ENCODE measurements at places on chromosomes 12 and 14.

- H3K36me3 ChIP-seq, result no peaks in the 10 kb centered on the region
- DNase-seq, result no peak
- H3K4me3 ChIP-seq, result no peak overlapping the region
- H3K27ac ChIP-seq, result no peak overlapping the region
- no peaks in the 10 kb centered on the region for H3K27me3 ChIP-seq
Observed at GRCh38 chr14:92984082-92984788, 61.3 kb downstream of the CHGA start.

DNA sequence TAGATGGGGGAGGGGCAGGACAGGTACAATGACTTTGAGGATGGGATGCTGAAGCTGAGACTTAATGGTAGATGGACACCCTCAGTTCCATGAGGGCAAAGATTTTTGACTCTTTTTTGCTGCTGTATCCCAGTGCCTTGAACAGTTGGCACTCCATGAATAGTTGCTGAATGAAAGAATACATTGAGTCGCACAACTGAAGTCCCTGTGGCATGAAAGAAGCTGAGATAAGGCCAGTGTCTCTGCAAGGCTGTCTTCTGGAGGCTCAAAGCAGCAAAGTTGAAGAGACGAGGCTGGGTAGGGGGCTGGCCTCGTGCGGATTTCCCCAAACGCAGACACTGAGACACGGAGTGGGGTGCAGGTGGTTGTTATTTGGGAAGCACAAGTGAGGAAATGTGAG, 179.3 kb downstream of the ADCK1 start:
- no peaks in the 10 kb centered on the region for H3K27me3 ChIP-seq
- no peak overlapping the region for H3K4me3 ChIP-seq
- DNase-seq, result no peak
- no peaks in the 10 kb centered on the region for H3K4me1 ChIP-seq
- no peaks in the 10 kb centered on the region for H3K36me3 ChIP-seq

DNA sequence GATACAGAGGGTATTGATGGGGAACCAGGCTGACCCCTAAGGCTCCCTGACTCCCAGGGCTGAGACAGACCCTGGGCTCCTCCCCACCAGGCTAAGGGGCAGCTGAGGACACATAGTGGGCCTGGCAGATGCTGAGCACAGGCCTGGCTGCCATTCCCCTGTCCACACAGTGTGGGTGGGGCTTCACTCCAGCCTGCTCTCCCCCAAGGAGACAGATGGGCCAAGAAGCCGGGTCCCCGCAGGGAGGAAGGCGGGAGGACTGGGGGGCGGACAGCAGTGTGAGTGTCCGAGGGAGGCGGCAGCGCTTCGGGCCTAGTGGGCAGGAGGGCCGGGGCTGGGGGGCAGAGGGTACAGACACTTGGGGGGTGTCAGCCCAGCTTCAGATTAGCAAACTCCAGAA, 32.0 kb downstream of the RFLNA start:
- no peaks in the 10 kb centered on the region for H3K4me1 ChIP-seq
- H3K4me3 ChIP-seq, result no peak overlapping the region
- peaks cover 25% of the 10 kb centered on the region for H3K36me3 ChIP-seq
- H3K27ac ChIP-seq, result no peak overlapping the region
- H3K27me3 ChIP-seq, result no peaks in the 10 kb centered on the region

GRCh38 chr12:98763656-98764055, 118.6 kb downstream of the APAF1 start:
- no peaks in the 10 kb centered on the region for H3K36me3 ChIP-seq
- no peaks in the 10 kb centered on the region for H3K27me3 ChIP-seq
- no peak for DNase-seq
